ENCODE measurements at places on chromosomes 2 and 18. TPM values are rescaled to one million over a fixed set of nuclear protein-coding genes. Genes with fewer than 3 reads are reported as not detected.

- DNase-seq = no peak
These were observed 14.8 kb downstream of the UGT1A3 start for GRCh38 chr2:233743464-233744259.

GRCh38 chr18:78658531-78658930 is 321.1 kb upstream of the SALL3 start:
- no peak for DNase-seq

GRCh38 chr2:7440977-7441376 is 523.8 kb downstream of the RNF144A start:
- no peak for DNase-seq

RBKS gene
- total RNA-seq = 2.1 TPM

WNT10A gene
- 1.5 TPM for total RNA-seq

GPR75 gene
- 2.1 TPM for total RNA-seq
